ENCODE measurements at places on chromosomes 13 and 19. TPM values are rescaled to one million over a fixed set of nuclear protein-coding genes. Genes with fewer than 3 reads are reported as not detected.

The TMEM147 gene
- polyA plus RNA-seq, result 158 TPM

The AP1M1 gene
- 123 TPM for polyA plus RNA-seq

The JSRP1 gene
- not detected for polyA plus RNA-seq

The KLK8 gene
- not detected for polyA plus RNA-seq

The TYROBP gene
- polyA plus RNA-seq, result 5.7 TPM

The APOC4 gene
- polyA plus RNA-seq, result not detected

The RFX2 gene
- polyA plus RNA-seq, result 1.3 TPM

The CEACAM20 gene
- polyA plus RNA-seq, result not detected

The MAN2B1 gene
- polyA plus RNA-seq, result 83.8 TPM

The CLEC17A gene
- polyA plus RNA-seq, result 98.8 TPM

The FPR3 gene
- not detected for polyA plus RNA-seq

The UBA52 gene
- 1,188 TPM for polyA plus RNA-seq

The KLK6 gene
- polyA plus RNA-seq, result not detected

The KASH5 gene
- not detected for polyA plus RNA-seq

The NR2C2AP gene
- polyA plus RNA-seq, result 27.7 TPM

The TDRD12 gene
- not detected for polyA plus RNA-seq

The ZNF846 gene
- 6.6 TPM for polyA plus RNA-seq

The MEIS3 gene
- polyA plus RNA-seq, result not detected

The NLRP5 gene
- not detected for polyA plus RNA-seq

All from naive B cell (primary cell).